ENCODE measurements at places on chromosomes 1 and 21.

- no peak for DNase-seq
These were observed 621.9 kb downstream of the NPHP4 start for GRCh38 chr1:5370311-5370710.

GRCh38 chr1:9845914-9846313 lies 22.1 kb upstream of the CLSTN1 start:
- no peak for DNase-seq

DNA sequence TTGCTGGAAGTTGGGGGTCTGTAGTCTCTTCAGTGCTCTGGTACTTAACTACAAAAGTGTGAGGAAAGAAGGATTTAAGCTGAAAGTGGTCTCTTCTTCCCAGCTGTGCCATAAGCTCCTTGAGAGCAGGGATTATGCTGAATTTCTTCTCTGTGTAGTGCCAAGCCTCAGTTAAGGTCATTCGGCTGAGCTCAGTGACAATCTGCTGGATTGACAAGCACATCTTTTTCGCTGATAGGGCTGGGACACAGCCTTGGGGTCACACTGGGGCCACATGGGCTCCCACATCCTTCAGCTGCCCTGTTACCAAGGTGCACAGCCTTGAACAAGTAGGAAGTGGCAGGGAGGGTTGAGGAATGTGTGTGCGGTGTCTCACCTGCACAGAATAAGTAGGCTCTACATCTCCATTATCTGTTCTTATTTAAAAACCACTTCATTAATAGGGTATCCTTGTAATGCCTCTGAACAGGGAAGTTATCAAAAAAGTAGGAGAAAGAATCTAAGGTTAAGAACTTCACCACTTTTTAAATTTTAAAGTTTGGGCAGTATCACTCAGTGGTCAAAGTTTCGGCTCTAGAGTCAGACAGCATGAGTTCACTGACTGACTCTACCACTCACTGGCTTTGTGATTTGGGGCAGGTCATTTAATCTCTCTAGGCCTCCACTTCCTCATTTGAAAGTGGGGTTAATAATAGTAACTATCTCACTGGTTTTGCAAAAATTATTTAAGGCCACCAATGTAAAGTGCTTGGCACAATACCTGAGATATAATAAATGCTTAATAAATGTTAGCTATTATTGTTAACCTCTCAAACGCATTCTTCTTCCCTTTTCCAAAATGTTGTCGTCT lies 10.3 kb downstream of the ZBTB40 start:
- DNase-seq, result no peak

GRCh38 chr1:225845571-225846259 lies 35.8 kb downstream of the EPHX1 start:
- peak; percentile 61 for DNase-seq

DNA sequence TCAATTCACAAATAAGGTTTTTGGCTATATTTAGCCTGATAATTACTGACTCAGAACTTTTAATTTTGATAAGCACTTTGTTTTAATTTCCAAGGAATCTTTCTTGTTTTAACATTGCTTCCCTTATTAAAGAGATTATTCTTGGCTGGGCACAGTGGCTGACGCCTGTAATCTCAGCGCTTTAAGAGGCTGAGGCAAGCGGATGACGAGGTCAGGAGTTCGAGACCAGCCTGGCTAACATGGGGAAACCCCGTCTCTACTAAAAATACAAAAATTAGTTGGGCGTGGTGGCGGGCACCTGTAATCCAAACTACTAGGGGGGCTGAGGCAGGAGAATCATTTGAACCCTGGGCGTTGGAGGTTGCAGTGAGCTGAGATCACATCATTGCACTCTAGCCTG lies 13.8 kb downstream of the ALG14 start:
- no peak for DNase-seq

DNA sequence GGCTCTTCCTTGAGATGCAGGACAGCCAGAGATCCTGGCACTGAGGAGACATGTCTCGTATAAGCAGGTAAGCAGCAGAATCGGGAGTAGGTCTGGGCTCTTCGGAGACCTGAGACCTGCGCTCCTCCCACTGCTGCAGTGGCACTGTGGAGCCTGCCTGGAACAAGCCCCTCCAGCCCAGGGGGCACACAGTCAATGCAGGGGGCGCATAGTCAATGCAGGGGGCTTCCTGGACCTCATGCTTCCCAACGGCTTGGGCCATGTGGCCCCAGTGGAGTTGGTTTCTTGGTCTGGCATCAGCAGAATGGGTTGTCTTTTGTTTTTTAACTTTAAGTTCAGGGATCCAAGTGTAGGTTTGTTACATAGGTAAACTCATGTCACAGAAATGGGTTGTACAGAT lies 27.9 kb upstream of the EPHA8 start:
- DNase-seq, result no peak

GRCh38 chr1:201116091-201116490 lies 3.9 kb upstream of the CACNA1S start:
- no peak for DNase-seq

GRCh38 chr1:33237579-33237978 lies 18.7 kb upstream of the ZNF362 start:
- no peak for DNase-seq

DNA sequence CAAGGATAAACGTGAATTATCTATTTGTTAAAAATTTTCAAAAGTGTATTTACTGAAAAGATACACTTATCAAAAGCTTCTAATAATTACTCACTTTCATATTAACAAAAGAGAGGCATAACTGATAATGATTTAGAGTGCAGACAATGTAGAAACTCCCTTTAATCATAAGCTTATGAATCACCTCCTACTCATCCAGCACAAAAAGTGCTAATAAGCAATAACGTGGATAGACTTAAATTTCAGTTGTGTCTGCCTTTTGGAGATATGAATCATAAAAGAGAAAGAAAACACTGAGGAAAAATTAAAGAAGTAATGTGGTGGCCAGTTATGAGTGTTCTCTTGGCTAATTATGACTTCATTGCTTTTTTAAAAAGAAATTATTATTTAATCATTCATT lies 827.6 kb upstream of the B3GALT2 start:
- DNase-seq, result peak; percentile 51

GRCh38 chr1:176241385-176242015 lies 34.4 kb upstream of the COP1 start:
- peak; percentile 88 for DNase-seq

DNA sequence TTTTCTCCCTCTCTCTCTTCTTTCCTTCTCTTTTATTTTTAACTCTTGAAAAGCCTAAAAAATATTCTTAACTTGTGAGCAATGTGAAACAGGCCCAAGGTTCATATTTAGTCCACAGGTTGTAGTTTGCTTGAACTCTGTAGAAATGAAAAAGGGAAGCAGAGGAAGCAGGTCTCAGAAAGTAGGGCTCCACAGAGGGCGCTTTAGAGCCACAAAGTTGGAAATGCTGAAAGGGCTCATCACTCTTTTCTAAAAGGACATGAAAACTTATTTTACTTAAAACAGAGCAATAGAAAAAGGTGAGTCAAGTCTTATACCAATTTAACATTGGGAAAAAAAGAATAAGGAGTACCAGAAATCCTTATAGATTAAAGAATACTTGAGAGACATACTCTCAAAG lies 247.0 kb downstream of the USP25 start:
- DNase-seq, result peak; percentile 34

DNA sequence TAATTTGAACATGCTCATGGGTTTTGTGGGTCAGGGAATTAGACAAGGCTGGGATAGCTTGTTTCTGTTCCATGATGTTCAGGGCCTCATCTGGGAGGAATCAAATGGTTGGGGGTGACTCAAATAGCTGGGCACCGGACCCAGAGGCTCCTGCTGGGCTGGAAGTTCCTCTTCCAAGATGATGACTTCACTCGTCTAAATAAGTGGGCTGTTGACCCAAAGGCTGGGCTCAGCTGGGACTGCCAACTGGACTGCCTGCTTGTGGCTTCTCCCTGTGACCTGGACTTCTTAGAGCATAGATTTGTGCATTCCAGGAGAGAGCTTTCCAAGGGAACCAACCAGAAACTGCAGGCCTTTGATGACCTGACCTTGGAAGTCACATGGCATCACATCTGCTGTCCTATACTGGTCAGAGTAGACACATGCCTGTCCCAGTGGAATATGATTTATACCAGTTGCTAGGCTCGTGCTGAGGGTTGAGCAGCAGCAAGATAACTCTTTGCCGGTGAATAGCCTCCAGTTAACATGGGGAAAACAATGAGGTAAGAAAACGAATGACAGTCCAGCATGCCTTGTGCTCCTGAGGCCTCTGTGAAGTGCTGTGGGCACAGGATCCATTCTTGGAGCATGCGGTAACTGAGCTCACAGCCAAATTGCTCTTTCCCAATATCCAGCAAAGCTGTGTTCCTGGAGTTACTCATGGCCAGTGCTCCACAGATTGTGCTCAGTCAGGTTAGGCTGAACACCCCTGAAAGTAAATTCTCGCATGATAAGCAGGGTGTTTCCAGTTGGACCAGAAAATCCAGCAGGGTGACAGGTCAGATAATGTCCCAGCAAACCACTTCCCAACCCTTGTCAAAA lies 272.9 kb upstream of the TMEM51 start:
- no peak for DNase-seq

DNA sequence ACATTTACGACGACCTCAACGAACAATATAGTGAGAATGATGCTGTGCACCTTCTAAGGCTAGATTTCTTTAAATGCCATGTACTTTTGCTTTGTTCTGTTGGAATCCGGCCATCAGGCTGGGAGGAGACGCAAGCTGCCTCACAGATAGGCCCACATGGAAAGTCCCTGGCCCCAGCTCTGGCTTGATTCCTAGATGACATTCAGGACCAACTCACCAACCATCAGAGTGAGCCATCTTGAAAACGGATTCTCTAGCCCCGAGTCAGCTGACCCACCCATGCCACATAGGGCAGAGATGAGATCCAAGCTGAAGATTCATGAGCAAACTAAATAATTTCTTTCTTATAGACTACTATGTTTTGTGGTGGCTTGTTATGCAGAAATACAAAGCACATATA lies 164.4 kb downstream of the ZNF281 start:
- peak; percentile 59 for DNase-seq

DNA sequence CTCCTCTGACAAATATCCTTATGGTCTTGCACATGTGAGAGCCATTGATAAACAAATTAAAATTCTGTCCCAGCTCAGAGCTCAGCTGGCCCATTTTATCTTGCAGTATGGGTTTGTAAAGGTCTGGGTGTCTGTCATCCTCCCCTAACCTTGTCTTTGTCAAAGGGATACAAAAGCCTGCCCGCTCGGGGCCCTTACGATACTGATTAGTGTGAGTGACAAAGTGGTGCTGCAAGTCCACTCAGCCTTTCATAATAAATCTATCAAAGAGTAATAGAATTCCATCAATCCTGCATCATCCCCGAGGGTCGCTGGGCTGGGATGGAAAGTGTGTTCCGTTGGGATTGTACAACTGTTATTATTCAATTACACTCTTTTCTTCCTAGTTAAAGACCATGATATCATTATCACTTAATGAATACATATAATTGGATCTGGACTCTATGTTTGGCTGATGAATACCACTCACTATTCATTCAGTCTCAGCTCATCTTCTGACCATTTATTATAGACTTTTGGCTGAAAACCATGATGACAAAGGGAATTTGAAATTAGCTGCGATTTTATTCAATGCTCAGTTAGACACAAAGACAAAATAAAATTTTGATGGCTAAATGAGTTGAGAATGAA lies 122.5 kb upstream of the FOXD3 start:
- DNase-seq, result no peak

GRCh38 chr1:167722152-167722869 lies 529 bp downstream of the MPZL1 start:
- DNase-seq, result peak; percentile 27

DNA sequence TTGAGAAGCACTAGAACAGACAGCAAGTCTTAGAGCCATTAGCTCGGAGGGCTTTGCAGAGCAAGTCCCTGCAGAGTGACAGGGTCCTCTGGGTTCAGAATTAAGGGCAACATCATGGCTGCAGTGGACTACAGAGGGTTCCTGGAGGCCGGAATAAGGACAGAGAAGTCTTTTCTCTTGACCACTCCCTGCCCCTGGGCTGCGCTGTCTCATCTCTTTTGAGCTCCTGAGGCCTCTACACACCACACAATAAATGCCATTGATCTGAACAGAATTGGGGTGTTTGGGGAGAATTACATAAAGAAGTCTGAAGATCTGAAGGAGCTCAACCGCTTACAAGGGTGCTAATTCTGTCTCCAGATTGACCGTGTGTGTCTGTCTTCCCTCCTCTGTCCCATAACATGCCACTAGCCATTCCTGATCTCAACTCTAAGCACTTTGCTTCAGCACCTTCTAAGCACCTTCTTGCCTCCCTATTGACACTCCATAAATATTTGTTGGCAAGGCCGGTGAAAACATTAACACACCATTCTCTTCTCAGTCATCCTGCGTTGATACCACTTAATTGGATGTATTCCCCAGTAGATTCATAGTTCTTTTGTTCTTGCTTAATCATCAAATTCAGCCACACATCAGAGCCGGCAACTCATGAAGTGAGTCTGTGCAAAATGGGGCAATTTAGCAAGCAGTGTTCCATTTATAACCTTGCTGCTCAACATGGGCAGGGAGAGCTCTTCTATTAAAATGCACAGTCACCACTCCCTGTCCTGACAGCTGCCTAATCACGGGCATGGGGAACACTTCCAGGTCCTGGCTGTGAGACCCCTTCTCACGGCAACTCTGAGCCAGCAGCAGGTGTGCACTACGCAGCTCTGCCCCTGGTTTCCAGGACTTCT lies 49.7 kb downstream of the NMNAT2 start:
- DNase-seq, result no peak

Data from HCEC 1CT (cell line).